Activated T-cell treated with anti-CD3 and anti-CD28 coated beads, Interleukin-2, amount 50 U/mL, for 48 hours (primary cell): ENCODE measurements at places on chromosomes 6 and 20.

DNA sequence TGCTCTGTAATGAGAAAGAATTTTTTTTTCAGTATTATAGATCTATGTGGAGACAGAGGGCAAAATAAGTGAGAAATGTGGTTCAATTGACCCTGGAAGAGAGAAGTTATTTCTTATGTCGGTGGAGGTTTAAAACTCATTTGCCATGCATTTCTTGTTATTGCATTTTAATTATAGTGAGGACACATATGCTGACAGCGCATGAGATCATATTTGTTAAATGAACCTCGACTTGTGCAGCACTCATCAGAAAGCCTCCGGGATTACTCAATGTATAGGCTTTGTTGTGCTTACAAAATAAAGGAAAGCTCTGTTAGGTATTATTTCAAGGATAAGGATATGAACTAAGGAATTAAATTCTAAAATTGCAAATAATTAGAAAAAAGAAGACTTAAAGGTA is 915.1 kb upstream of the MAP3K7 start:
- DNase-seq: no peak

DNA sequence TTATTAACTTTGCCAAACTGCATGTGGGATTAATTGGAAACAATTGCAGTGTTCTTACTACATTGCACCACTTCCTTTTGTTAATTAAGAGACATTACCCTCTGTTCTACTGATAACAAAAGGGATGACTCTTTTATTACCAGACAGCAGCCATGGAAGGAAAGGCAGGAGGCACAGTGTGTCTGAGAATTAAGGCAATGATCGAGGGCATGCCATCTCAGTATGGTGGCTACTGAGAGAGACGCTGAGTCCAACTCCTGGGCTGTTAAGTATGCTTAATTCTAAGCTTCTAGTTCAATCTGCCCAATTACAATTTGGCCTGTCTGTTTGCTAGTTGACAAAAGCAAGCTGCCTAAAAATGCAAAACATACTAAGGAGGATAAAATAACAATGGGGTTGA is 227.4 kb downstream of the PHACTR1 start:
- no peak for DNase-seq

DNA sequence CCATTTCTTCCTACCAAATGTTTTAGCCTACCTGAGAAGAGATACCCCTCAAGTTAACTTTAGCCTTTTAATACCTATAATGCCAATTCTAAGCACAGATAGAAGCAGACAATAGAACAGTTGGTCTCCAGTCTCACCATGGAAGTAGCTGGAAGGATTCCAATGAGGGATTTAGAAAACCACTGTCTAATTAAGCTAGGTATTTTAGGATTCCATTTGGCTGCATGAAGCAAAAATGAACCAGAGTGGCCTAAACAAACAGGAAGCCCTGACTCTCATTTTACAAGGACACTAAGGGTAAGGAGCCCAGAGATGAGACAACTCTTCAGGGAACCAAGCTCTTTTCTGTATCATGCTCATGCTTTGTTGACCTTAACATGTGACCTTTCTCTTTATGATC is 199.2 kb downstream of the ALDH8A1 start:
- DNase-seq: no peak

DNA sequence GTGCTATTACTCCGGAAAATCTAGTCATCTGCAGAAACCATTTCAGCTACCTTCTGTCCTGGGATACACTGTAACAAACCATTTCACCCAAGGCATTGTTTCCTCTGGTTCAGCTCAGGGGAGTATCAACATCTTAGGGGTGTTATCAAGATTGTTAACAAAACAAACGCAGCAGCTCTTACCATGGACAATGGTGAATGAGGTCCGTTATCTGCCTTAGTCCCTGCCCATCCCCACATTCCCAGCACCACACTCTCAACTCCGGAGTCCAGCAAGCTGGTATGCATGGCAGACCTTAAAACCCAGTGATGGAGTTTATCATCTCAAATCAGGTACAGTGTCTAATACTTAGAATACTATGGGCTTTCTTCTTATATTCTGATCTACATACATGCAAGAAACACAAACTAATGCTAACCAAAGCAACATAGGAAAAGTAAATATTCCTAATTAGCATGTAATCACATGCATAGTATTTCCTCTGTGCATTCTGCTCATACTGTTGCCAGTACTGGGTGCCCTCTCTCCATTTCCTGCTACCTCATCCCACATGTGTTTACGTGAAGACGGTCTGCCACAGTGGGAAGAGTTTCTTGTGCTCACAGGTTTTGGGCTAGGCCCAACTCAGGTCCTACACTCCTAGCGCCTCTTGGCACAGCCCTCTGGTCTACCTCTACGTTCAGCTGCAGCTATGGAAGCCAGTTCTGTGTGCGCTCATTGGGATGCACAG is 123.9 kb downstream of the DTNBP1 start:
- DNase-seq: no peak

GRCh38 chr6:91141346-91141745 is 554.5 kb upstream of the MAP3K7 start:
- DNase-seq: no peak

- no peak for DNase-seq
Observed at GRCh38 chr20:57584768-57585461, 24.0 kb downstream of the PCK1 start.

DNA sequence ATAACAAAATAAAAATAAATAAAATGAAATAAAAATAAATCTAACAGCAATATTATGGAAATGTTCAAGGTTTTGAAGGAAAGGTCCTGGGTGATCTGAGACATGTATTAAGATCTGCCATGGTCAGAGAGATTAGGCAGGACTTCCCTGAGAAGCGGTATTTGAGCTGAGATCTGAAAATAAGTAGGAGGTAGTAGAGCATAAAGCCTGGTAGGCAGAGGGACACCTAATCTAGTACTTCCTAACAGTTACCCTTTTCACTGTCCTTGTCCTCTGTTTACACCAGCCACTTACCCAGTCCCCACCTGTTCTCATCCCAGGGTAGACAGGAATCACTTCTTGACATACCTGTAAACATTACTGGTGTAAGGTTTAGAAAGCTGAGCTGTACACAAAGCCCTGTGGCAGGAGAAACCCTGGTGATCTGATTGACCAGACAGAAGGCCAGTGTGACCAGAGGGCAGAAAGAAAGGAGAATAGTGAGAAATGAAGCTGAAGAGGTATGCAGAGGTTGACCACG is 8.3 kb upstream of the ZNF318 start:
- DNase-seq: no peak

GRCh38 chr6:74434171-74434570 is 738.2 kb downstream of the CD109 start:
- no peak for DNase-seq

- DNase-seq: no peak
Observed at GRCh38 chr20:20499439-20499838, 131.5 kb downstream of the INSM1 start.

- no peak for DNase-seq
Observed at GRCh38 chr20:684676-685319, 9.2 kb upstream of the SCRT2 start.

DNA sequence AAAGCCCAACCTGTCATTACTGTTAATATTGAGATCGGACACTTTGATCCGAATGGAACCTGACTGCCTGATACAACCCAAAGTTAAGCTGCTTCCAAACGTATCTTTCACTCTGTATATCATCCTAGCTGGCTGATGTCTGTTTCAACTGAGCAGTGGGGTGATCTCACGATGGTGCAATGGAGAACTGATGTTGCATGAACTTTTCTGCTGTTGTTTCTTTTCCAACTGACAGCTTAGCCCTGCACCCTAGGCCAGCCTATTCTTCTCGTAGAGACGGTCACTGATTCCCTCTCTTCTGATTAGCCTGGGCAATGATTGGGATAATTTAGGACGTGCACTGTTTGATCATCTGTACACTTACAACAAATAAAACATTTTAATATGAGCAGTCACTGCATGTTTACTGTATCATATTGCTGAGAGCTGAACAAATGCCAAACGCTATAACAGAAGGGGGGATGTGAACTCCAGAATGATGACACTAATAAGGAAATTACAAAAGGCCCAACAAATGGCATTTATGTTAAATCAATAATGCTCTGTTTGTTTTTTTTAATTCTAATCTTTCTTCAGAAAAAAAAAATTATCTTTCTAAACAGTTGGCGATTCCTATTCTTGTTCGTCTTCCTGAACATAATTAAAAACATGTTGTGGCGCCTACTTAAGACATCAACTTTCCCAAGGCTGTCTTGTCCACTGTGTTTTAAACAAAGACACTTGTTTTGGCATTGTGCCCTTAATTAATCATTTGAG is 184.8 kb downstream of the ZNF217 start:
- no peak for DNase-seq
